T-cell (primary cell): ENCODE measurements at places on chromosomes 3 and 15. TPM values are rescaled to one million over a fixed set of nuclear protein-coding genes. Genes with fewer than 3 reads are reported as not detected.

The PRRT3 gene
- 9.2 TPM for total RNA-seq

The LMAN1L gene
- 1.6 TPM for total RNA-seq

The GOLGA8B gene
- total RNA-seq = 225 TPM

The CCR9 gene
- 10.0 TPM for total RNA-seq

The RTP1 gene
- total RNA-seq = not detected

The COPS2 gene
- 41.3 TPM for total RNA-seq

DNA sequence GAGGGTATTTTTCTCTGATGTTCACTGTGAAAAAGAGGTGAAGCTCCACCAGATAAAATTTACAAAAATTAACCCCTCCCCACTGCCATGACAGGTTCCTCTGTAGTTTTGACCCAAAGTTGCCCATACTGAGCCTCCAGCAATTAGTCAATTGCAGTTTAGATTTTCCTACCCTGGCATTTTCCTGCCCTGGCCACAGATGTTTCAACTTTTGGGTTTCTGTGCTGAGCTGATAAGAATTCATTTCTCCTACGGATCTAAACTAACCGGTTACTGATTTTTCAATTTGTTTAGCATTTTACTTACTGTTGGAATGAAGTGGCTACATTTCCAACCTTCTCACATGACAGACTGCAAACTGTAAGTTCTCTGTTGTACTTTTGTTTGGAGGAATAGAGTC is 1346.1 kb upstream of the EPHA6 start:
- H3K4me1 ChIP-seq = no peaks in the 10 kb centered on the region
- no peaks in the 10 kb centered on the region for H3K27me3 ChIP-seq
- DNase-seq = no peak
- H3K36me3 ChIP-seq = no peaks in the 10 kb centered on the region
- H3K27ac ChIP-seq = no peak overlapping the region

DNA sequence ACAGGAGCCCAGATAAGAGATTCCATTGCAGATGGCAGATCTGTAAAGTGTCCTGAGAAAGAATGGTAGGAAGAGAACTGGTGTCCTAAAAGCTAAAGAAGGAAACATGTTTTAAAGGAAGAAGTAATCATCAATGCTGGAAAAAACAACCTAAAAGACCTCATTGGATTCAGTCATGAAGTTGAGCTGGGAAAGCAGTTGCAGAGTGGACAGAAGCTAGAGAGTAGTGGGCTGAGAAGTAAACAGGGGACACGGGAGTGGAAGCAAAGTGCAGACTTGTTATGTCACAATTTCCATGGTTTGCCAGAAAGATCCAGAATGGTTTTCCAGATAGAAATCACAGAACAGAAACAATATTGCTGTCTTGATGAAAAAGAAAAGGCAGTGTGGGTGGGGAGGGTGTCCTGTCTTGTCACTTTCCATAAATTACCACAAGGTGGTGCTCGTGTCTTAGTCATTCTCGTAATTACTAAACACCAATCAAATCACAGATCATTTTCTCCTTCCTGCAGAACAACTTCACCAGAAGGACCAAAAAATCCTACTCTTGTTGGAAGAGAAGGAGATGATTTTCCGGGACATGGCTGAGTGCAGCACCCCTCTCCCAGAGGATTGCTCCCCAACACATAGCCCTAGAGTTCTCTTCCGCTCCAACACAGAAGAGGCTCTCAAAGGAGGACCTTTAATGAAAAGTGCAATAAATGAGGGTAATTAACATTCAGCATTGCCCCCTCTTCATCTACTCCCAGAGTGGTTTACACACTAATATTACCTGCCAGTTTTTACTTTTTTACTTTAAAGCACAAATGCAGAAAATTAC is 64.5 kb downstream of the KLHL25 start:
- H3K27ac ChIP-seq = peak overlapping the region; percentile 9
- no peak overlapping the region for H3K4me3 ChIP-seq
- H3K27me3 ChIP-seq = no peaks in the 10 kb centered on the region
- H3K36me3 ChIP-seq = peaks cover 91% of the 10 kb centered on the region
- DNase-seq = no peak

GRCh38 chr3:40267937-40268724 is 41.4 kb upstream of the EIF1B start:
- H3K4me1 ChIP-seq = no peaks in the 10 kb centered on the region
- no peak for DNase-seq
- H3K36me3 ChIP-seq = no peaks in the 10 kb centered on the region
- H3K27ac ChIP-seq = no peak overlapping the region
- H3K27me3 ChIP-seq = no peaks in the 10 kb centered on the region

- no peaks in the 10 kb centered on the region for H3K36me3 ChIP-seq
- no peak overlapping the region for H3K27ac ChIP-seq
- no peak overlapping the region for H3K4me3 ChIP-seq
- no peaks in the 10 kb centered on the region for H3K4me1 ChIP-seq
Observed at GRCh38 chr3:181316482-181316881, 326.9 kb upstream of the DNAJC19 start.

The TTC21A gene
- 7.6 TPM for total RNA-seq

DNA sequence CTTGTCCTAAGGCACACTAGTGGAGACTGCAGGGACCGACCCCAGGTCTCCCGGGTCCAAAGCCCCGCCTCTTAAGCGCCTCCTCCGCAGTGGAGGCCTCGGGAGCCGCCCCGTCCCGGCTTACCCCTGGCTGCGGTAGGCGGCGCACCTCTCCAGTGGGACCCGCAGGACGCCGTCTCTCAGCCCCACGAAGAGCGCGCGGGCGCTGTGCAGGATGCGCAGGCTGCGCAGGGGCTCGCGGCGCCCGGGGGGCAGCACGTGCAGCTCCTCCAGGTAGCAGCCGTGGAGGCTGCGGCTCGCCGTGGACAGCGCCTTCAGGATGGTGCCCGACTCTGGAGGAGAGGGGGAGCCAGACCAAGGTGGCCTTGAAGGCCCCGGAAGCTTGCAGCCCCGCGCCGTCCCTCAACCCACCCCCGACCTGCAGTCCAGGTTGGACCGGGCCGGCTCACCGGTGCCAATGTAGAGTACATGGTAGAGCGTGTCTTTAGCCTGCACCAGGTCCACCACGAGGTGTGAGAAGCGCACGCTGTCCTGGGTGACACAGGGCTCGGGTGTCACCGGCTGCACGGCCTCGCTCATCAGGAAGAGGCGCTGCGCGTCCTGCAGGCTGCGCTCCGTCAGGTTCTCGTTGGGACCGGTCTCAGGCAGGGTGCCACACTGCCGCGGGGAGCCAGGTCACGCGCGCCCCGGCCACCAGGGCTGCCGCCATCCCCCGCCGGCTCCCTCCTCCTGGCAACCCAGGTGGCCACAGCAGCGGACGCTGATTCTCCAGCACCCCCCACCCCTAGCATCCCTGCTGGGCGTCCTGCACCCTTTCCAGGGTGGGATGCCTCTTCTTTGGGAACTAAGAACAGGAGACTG is 105.5 kb downstream of the SEMA5B start:
- H3K27ac ChIP-seq = no peak overlapping the region
- H3K36me3 ChIP-seq = no peaks in the 10 kb centered on the region
- DNase-seq = no peak
- H3K4me1 ChIP-seq = peaks cover 5% of the 10 kb centered on the region
- peaks cover 2% of the 10 kb centered on the region for H3K27me3 ChIP-seq
- H3K4me3 ChIP-seq = peak overlapping the region; percentile 25

The ASB14 gene
- not detected for total RNA-seq
